T-helper 17 cell (primary cell): ENCODE measurements at places on chromosomes 3 and 15.

- H3K36me3 ChIP-seq, result no peaks in the 10 kb centered on the region
- no peak for DNase-seq
- no peak overlapping the region for H3K27ac ChIP-seq
These were observed 79.2 kb downstream of the P3H2 start for GRCh38 chr3:190041333-190042041.

- no peak overlapping the region for H3K27ac ChIP-seq
- no peak for DNase-seq
- H3K36me3 ChIP-seq, result peaks cover 5% of the 10 kb centered on the region
- H3K4me3 ChIP-seq, result no peak overlapping the region
- no peaks in the 10 kb centered on the region for H3K4me1 ChIP-seq
These were observed 20.2 kb downstream of the GBE1 start for GRCh38 chr3:81741216-81741615.

- H3K4me3 ChIP-seq, result peak overlapping the region; percentile 79
- H3K36me3 ChIP-seq, result no peaks in the 10 kb centered on the region
- DNase-seq, result no peak
These were observed 7.6 kb downstream of the EPHB3 start for GRCh38 chr3:184568924-184569829.

GRCh38 chr15:39797407-39797806, 14.8 kb upstream of the FSIP1 start:
- H3K36me3 ChIP-seq, result peaks cover 4% of the 10 kb centered on the region
- peaks cover 81% of the 10 kb centered on the region for H3K27me3 ChIP-seq
- no peaks in the 10 kb centered on the region for H3K4me1 ChIP-seq
- H3K27ac ChIP-seq, result no peak overlapping the region

- DNase-seq, result no peak
- no peak overlapping the region for H3K4me3 ChIP-seq
- H3K27me3 ChIP-seq, result no peaks in the 10 kb centered on the region
These were observed 8.3 kb downstream of the STARD5 start for GRCh38 chr15:81315452-81316175.

GRCh38 chr3:147015334-147015733, 391.0 kb downstream of the ZIC4 start:
- DNase-seq, result no peak
- H3K27ac ChIP-seq, result no peak overlapping the region
- no peaks in the 10 kb centered on the region for H3K36me3 ChIP-seq

GRCh38 chr3:48026098-48026497, 9.9 kb upstream of the MAP4 start:
- H3K4me3 ChIP-seq, result no peak overlapping the region
- peaks cover 31% of the 10 kb centered on the region for H3K4me1 ChIP-seq
- no peak for DNase-seq
- no peak overlapping the region for H3K27ac ChIP-seq

GRCh38 chr3:37607604-37608003, 254.1 kb upstream of the CTDSPL start:
- peaks cover 14% of the 10 kb centered on the region for H3K27me3 ChIP-seq
- no peak overlapping the region for H3K4me3 ChIP-seq
- peaks cover 2% of the 10 kb centered on the region for H3K36me3 ChIP-seq
- DNase-seq, result no peak
- no peak overlapping the region for H3K27ac ChIP-seq
- no peaks in the 10 kb centered on the region for H3K4me1 ChIP-seq

GRCh38 chr3:153967260-153967659, 153.9 kb upstream of the ARHGEF26 start:
- no peak for DNase-seq
- H3K27me3 ChIP-seq, result peaks cover 7% of the 10 kb centered on the region
- no peak overlapping the region for H3K4me3 ChIP-seq
- no peaks in the 10 kb centered on the region for H3K36me3 ChIP-seq

- H3K4me3 ChIP-seq, result no peak overlapping the region
- H3K27me3 ChIP-seq, result no peaks in the 10 kb centered on the region
- H3K36me3 ChIP-seq, result peaks cover 7% of the 10 kb centered on the region
- H3K27ac ChIP-seq, result peak overlapping the region; percentile 65
These were observed 116.7 kb downstream of the XXYLT1 start for GRCh38 chr3:195154111-195154791.
